Activated CD8-positive, alpha-beta memory T cell treated with anti-CD3 and anti-CD28 coated beads for 1 hour (primary cell): ENCODE measurements at places on chromosomes 3 and 15.

DNA sequence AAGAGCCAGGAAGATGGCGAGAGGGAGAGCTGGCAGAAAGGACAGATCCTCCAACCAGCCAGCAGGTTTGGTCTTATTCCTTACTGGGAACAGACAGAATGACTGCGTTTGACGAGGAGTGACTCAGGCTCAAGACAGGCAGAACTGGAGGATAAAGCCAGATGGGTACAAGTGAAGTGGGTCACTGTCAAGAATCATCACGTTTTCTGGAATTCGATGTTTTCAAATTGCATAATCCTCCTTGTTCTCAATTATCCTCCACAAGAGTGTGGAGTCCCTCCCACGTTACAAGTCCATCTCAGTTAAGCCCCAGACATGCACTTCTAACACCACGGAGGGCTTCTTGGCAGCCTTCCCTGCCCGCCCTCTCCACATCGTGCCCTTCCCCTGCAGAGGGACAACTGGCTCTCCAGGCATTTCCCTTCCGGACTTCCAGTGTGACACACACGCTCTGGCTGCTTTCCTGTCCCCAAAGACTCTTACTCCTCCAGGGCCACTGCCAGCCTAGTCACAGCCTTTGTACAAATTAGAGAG lies 183.1 kb downstream of the CHST2 start:
- no peak for DNase-seq

DNA sequence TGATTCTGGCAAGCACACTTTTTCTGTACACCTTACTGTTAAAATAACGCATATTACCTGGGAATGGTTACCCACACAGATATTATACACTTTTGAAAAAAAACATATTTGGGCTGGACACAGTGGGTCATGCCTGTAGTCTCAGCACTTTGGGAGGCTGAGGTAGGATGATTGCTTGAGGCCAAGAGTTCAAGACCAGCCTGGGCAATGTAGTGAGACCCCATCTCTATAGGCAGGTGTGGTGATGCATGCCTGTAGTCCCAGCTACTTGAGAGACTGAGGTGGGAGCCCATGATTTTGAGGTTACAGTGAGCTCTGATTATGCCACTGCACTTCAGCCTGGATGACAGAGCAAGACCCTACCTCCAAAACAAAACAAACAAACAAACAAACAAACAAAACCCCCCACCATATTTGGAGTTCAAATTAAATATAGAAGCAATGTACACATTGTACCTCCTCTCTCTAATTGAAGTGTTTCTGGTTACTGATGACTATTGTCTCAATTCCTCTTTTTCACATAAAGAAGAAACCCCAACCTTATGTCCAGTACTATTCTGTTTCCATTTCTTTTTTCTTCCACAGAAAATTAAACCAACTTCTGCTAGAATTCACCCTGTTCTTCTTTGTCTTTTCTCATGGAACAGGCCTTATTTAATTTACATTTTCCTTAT lies 152.6 kb upstream of the UMPS start:
- DNase-seq, result no peak

GRCh38 chr3:21216598-21216997 lies 534.4 kb downstream of the ZNF385D start:
- no peak for DNase-seq

DNA sequence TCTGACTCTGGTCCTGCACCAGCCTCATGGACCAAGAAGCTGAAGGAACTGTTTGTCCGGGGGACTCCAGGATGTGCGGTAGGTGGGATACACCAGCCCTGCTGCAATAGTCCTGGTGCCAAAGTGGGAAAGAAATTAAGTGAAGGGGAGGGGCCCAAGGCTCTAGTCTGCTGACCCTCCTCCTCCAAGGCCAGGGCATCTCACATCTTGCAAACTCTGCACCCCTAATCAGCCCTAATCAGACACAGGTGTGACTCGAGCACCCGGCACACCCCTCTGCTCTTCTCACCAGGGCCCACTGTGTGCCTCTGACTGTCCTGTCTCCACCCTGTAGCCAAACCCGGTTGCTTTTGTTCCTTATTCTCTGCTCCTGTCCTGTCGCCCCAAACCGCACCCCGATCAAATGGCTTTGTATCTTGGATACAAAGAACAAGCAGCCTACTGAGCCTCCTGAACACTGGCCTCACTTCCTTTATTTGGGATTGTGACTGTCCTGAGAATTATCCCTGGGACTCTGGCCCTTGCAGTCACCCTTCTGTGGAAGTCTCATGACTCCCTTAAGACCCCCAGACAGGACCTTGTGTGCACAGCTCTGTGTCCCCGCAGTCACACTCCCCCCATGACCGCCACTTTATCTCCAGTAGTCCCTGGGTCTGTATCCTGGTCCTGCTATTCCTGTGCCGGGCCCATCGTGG lies 26.7 kb upstream of the SLC41A3 start:
- no peak for DNase-seq

DNA sequence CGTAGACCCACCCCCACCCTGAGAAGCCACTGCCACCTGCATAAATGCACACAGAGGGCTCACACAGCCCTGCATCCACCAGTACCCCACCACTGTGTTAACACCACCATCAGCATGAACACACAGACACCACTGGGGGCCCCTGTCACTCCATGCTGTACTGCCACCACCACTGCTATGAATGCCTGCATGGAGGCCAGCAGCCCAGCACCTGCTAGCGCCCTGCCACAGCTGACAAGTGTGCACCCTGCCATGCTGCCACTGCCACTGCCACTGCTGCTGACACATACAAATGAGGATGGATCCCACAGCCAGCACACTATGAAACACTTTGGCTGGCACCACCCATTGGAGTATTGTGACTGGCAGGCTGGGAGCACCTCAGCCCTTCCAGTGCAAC lies 361.0 kb downstream of the TAFA4 start:
- no peak for DNase-seq

DNA sequence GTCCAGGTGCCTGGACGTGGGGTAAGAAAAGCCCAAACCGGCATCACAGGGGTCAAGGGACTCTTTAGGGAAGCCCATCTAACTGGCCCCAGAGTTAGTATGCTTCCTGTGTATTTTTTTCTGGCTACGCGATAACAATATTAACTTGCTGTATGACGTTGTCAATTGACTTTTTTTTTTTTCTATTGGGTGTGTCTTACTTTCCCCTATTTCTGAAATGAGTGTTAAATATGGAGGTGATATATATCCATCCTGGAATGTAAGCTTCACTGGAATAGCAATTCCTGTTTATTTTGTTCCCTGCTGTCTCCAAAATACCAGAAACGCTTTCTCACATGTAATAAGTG lies 598 bp upstream of the GMNC start:
- no peak for DNase-seq
